ENCODE measurements at places on chromosomes 2 and 18.

GRCh38 chr2:199452260-199452990, 5.3 kb downstream of the SATB2 start:
- H3K4me1 ChIP-seq, result peaks cover 20% of the 10 kb centered on the region
- no peaks in the 10 kb centered on the region for H3K27me3 ChIP-seq
- DNase-seq, result no peak
- H3K4me3 ChIP-seq, result no peak overlapping the region
- H3K27ac ChIP-seq, result no peak overlapping the region
- H3K36me3 ChIP-seq, result peaks cover 29% of the 10 kb centered on the region

DNA sequence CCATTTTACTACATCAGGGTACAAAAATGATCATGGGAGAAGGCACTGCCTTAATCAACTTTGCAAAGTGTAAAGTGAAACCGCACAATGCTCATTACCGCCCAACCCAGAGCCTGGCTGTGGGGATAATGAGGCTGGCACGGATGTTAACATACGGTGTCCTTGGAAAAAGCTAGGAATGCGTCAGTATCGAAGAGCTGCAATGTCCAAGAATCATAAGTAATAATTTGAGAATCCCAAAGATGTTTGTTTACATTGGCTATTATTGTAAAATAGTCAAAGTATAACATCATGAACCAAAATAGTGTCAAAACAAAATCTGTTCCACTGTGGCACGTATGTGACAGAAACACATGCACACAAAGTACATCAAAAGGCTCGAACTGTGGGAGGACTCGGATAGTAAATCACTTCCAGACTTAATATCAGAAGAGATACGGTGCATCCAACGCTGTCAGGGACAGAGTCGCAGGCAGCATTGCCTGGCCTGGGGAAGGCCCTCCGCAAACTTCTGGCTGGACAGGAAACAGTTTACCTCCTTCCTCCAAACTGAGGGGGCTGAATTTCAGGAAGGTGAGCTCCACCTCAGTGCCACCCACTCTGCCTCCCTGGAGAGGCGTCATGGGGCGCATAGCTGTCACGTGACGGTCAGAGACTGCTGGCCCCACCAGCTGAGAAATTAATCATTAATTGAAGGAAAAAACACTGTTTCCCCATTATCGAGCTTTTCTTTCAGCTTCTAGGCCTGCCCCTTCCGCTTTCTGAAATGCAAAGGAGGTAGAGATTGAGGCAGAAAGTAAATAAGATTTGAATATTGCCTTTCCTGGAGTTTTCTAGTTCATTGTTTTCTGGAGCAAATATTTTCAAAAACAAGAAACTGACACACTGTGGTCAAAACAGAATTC, 1.8 kb upstream of the ID2 start:
- DNase-seq, result no peak
- H3K4me3 ChIP-seq, result no peak overlapping the region
- no peaks in the 10 kb centered on the region for H3K36me3 ChIP-seq

DNA sequence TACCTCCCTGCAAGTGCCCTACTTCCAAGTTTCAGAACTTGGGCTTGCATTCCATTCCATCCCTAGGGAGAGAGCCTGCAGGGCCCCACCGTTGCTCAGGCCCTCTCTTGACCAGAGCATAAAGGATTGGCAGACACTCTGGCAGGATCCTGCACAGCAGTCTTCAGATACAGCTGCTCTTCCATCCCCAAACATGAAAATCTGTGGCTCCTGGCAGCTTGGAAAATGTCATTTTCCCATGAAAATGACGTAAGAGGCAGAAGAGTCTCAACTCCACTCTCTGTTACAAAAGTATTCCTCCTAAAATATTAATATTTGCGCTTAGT, 162.6 kb downstream of the GFPT1 start:
- no peaks in the 10 kb centered on the region for H3K36me3 ChIP-seq
- H3K27ac ChIP-seq, result no peak overlapping the region
- no peaks in the 10 kb centered on the region for H3K4me1 ChIP-seq
- DNase-seq, result no peak

DNA sequence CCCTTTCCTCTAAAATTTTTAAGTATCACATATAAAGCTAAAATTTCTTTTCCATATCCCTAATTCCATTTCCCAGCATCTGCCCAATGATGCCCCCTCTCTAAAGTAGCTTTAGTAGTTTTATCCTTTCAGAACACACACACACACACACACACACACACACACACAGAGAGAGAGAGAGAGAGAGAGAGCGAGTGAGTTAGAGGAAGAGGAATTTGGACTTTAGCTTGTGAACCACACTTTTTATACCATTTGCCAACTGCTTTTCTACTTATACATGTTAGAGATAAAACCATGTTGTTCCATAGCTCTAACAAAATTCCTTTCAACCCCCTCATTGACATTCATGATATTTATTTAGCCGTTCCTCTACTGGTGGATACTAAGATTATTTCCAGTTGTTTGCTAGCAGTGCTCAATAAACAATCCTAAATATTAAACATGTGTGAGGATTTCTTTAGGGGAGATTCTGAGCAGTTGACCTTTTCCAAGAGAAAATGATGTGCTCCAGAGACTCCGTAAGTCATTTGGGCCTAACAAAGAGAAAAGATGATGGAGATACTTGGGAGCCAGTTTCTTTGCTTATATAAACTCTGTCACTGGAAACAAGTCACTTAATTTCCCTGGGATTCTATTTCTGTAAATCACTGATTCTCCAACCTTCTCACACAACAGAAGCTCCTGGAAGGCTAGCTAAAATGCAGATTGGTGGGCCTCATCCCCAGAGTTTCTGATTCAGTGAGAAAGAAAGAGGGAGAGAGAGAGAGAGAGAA, 229.7 kb upstream of the SP5 start:
- H3K4me3 ChIP-seq, result no peak overlapping the region
- no peaks in the 10 kb centered on the region for H3K27me3 ChIP-seq
- DNase-seq, result no peak
- no peak overlapping the region for H3K27ac ChIP-seq

- DNase-seq, result no peak
- H3K4me3 ChIP-seq, result no peak overlapping the region
- peaks cover 70% of the 10 kb centered on the region for H3K36me3 ChIP-seq
- H3K4me1 ChIP-seq, result no peaks in the 10 kb centered on the region
- H3K27ac ChIP-seq, result no peak overlapping the region
Observed at GRCh38 chr2:175175896-175176295, 5.6 kb downstream of the ATP5MC3 start.

DNA sequence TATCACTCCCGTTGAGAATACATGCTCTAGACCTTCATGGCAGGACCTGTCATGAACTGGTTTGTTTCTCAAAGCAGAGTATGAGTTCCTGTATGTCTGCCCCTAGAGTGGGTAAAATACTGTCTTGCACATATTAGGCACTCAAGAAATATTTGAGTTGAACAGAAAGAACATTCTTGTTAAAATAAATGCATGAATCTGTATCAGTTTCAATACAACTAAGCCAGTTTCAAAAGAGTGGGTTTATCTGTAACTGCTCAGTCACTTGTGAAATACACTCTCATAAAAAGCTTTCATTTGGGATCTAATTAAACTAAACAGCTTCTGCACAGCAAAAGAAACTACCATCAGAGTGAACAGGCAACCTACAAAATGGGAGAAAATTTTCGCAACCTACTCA, 69.2 kb downstream of the RFTN2 start:
- H3K27me3 ChIP-seq, result no peaks in the 10 kb centered on the region
- H3K27ac ChIP-seq, result no peak overlapping the region
- no peak overlapping the region for H3K4me3 ChIP-seq
- H3K4me1 ChIP-seq, result no peaks in the 10 kb centered on the region

GRCh38 chr2:144645083-144645778, 125.3 kb upstream of the ZEB2 start:
- H3K36me3 ChIP-seq, result no peaks in the 10 kb centered on the region
- H3K4me1 ChIP-seq, result no peaks in the 10 kb centered on the region
- H3K4me3 ChIP-seq, result no peak overlapping the region
- no peak overlapping the region for H3K27ac ChIP-seq

- no peaks in the 10 kb centered on the region for H3K4me1 ChIP-seq
- H3K27ac ChIP-seq, result no peak overlapping the region
- no peak overlapping the region for H3K4me3 ChIP-seq
- no peaks in the 10 kb centered on the region for H3K36me3 ChIP-seq
- no peaks in the 10 kb centered on the region for H3K27me3 ChIP-seq
Observed at GRCh38 chr18:63144748-63145147, 174.8 kb downstream of the BCL2 start.

GRCh38 chr2:10884574-10884975, 27.2 kb upstream of the KCNF1 start:
- DNase-seq, result no peak
- no peaks in the 10 kb centered on the region for H3K4me1 ChIP-seq
- H3K36me3 ChIP-seq, result no peaks in the 10 kb centered on the region
- H3K4me3 ChIP-seq, result no peak overlapping the region
- H3K27me3 ChIP-seq, result no peaks in the 10 kb centered on the region

- H3K4me3 ChIP-seq, result no peak overlapping the region
- no peaks in the 10 kb centered on the region for H3K27me3 ChIP-seq
- no peak overlapping the region for H3K27ac ChIP-seq
- peak; percentile 81 for DNase-seq
Observed at GRCh38 chr2:62293490-62294271, 97.8 kb downstream of the B3GNT2 start.

- no peaks in the 10 kb centered on the region for H3K27me3 ChIP-seq
- no peak overlapping the region for H3K27ac ChIP-seq
- no peak for DNase-seq
- H3K4me1 ChIP-seq, result peaks cover 11% of the 10 kb centered on the region
- H3K36me3 ChIP-seq, result no peaks in the 10 kb centered on the region
- H3K4me3 ChIP-seq, result no peak overlapping the region
Observed at GRCh38 chr18:74140582-74140981, 7.1 kb downstream of the FBXO15 start.

GRCh38 chr2:236752096-236752495, 182.5 kb downstream of the ACKR3 start:
- no peak overlapping the region for H3K4me3 ChIP-seq
- H3K4me1 ChIP-seq, result peaks cover 22% of the 10 kb centered on the region
- H3K27ac ChIP-seq, result no peak overlapping the region
- no peaks in the 10 kb centered on the region for H3K36me3 ChIP-seq
- no peak for DNase-seq
- no peaks in the 10 kb centered on the region for H3K27me3 ChIP-seq

DNA sequence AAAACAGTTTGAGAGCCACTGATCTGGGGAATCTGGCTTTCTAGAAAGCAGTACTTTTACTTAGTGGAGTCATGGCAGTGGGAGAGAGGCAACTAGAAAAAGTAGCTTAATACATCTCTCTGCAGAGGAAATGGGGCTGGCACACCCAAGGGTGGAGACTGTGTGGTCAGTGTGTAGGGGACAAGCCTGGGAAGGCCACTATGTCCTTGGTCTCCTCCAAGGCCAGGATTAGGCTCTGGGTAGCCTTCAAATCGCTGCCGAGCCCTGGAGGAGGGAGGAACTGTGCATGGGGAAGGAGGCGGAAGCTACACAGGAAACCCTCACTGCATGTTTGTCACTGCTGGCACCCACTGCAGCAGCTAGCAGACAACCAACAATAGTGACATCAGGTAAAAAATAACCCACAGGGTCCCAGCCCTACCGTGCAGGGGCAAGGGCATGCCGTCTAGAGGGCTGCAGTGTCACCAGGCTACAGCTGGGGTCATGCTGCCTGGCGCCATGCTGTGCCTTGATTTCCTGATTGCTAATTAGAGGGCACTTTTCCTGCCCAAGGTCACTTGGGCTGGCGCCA, 34.8 kb downstream of the LBH start:
- no peak overlapping the region for H3K27ac ChIP-seq
- H3K36me3 ChIP-seq, result no peaks in the 10 kb centered on the region
- H3K27me3 ChIP-seq, result no peaks in the 10 kb centered on the region
- H3K4me1 ChIP-seq, result peaks cover 7% of the 10 kb centered on the region
- H3K4me3 ChIP-seq, result no peak overlapping the region

- no peak overlapping the region for H3K27ac ChIP-seq
- no peak overlapping the region for H3K4me3 ChIP-seq
- no peaks in the 10 kb centered on the region for H3K4me1 ChIP-seq
- no peak for DNase-seq
- no peaks in the 10 kb centered on the region for H3K36me3 ChIP-seq
Observed at GRCh38 chr2:241849616-241850543, 8.8 kb downstream of the PDCD1 start.

DNA sequence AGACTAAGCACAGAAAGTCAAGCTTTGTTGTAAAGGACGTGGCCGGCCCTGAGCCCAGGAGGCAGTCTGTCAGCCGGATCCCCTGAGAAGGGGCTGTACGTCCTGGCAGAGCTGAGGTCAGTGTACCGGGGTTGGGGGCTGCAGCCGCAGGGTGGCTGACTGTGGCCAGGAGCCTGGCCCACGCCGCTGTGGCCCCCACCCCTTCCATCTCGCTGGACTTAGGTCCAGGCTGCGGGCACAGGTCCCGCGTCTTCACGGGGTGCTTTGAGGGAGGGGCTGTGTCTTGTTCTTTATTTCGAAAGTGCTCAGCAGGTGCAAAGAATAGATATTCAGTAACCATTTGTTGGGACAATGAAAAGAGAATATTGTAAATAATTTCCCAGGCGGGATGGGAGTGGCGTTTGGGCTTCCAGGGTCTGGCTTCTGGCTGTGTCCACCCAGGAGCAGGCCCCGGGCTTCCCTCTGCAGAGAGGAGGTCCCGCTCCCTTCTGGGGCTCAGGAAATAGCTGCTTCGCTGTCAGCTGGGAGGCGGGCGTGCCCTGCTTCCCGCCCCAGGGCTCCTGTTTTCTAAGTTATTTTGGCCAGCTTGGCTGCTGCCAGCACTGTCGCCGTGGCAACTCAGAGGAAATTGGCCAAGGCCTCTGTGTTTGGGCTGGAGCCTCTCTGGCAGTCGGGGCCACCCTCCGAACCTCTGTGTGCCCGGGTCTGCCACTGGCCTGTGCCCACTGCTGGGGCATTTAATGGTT, 7.4 kb downstream of the NFATC1 start:
- no peaks in the 10 kb centered on the region for H3K27me3 ChIP-seq
- H3K27ac ChIP-seq, result peak overlapping the region; percentile 48
- peaks cover 18% of the 10 kb centered on the region for H3K4me1 ChIP-seq
- DNase-seq, result no peak
- H3K4me3 ChIP-seq, result no peak overlapping the region

DNA sequence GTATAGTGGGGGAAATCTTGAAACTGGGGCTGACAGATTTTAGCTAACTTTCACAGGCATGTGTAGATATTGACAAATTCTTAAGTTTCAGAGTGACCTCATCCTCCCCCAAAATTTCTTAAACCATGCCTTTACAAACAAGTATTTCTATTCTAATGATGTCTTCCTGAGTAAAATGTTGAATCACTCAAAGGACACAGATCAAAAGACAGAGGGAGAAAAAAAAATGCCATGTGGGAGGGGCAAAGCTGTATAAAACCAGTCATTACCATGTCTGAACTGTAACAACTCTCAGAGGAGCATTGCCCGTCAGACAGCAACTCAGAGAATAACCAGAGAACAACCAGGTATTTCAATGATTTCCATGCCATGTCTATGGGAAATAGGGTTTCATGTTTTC, at the start of gene SERPINB2:
TSS of gene SERPINB2 (plus strand) at position 282 of the 400 bp plus-strand sequence. CDS start 3,740 bp downstream, outside the sequence.
- no peaks in the 10 kb centered on the region for H3K36me3 ChIP-seq
- no peak within 1 kb of the TSS for H3K4me3 ChIP-seq
- no peak for DNase-seq
- H3K27me3 ChIP-seq, result no peaks in the 10 kb centered on the region
- no peak within 1 kb of the TSS for H3K27ac ChIP-seq

Measured in RWPE2 (cell line).